Activated CD4-positive, CD25-positive, alpha-beta regulatory T cell treated with anti-CD3 and anti-CD28 coated beads, Interleukin-2, amount 50 U/mL, for 24 hours (primary cell): ENCODE measurements at places on chromosomes 1 and 21.

DNA sequence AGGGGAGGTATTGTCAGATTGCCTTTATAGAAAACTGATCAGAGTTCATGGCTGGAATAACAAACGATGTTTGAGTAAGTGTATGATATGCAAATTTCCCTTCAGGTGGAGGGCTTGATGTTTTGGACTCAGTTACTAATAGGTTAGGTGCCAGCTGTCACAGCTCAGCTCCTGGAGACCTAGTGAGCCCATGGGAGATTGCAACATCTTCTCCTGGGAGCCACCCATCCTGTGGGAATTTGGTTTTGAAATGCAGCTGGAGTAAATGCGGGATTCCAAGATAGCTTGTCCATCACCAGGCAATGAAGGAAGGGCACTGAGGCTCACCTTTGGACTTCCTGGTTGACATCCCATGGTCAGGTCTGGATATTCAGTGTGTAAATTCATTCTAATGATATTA is 211.4 kb upstream of the NRIP1 start:
- ATAC-seq = no peak

DNA sequence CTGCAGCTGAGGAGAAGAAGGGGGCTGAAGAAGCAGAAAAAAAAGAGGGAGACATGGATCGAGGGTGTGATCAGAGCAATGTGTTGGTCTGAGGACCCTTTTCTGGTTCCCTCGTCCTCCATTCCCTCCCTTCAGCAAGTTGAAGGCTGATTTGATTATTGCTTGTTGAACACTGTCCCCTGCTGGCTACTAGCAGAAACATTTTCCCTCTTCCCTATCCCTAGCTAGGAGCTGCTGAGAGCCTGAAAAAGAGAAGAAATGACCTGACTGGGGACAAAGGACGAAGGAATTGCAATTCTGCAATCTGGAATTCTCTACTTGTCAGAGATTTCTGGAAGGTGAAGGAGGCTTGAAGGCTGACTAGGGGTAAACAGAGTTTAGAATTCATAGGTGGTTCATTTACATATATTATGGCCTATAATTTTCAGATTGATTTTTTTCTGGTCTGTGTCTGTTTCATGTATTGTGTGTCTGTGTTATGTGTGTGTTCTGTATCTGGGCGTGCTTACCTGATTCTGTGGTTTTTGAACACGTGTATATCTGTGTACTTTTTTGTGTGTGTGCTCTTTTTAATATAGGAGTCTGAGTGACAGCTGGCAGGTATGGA is 9.8 kb downstream of the NHLH1 start:
- ATAC-seq = no peak

DNA sequence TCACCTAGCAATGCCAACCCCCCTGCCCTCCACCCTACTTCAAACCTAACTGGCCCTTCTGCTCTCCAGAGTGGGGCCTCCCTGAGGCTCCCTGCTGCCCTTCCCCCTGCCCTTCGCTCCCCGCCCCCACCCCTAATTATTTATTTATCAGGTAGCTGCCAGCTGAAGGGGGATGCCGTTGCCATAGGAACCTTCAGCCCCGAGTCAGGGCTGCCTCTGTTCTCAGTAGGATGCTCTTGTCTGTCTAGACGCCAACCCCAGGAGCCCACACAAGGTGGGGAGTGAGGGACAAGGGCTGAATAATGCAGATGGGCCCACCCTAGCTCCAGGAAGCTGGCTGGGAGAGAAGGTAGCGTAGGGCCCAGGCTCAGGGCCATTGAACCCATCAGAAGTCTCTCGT is 41.1 kb downstream of the NKAIN1 start:
- no peak for ATAC-seq

DNA sequence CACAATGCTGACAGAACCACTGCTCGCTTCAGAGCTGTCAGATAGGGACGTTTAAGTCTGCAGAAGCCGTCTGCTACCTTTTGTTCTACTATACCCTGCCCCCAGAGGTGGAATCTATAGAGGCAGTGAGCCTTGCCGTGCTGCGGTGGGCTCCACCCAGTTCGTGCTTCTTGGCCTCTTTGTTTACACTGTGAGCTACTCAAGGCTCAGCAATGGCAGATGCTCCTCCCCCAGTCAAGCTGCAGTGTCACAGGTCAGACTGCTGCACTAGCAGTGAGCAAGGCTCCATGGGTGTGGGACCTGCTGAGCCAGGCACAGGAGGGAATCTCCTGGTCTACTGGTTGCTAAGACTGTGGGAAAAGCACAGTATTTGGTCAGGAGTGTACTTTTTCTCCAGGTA is 47.1 kb downstream of the LEPR start:
- ATAC-seq = no peak

- no peak for ATAC-seq
Observed at GRCh38 chr1:53244141-53244540, 5.8 kb upstream of the MAGOH start.

GRCh38 chr1:243407284-243408018 is 151.6 kb downstream of the SDCCAG8 start:
- ATAC-seq = no peak

- ATAC-seq = no peak
Observed at GRCh38 chr1:82441402-82441801, 640.7 kb downstream of the ADGRL2 start.

DNA sequence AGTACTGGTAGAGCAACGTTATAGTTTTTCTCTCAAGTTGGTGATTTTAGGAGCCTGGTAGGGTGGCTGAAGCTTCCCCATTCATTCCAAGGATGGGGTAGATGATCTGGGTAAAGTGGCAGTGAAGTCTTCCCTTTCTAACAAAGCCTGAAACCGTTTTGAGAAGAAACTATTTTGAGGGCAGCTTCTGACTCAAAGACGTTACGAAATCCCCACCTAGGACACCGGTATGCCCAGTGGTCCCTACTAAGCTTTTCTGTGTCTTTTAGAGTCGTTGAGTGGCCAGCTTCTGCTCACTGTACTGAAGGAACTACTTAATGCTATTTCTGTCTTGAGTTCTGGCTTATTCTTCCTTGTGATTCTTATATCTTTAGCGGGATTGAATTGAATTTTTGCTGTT is 1.4 kb downstream of the WDTC1 start:
- ATAC-seq = no peak

DNA sequence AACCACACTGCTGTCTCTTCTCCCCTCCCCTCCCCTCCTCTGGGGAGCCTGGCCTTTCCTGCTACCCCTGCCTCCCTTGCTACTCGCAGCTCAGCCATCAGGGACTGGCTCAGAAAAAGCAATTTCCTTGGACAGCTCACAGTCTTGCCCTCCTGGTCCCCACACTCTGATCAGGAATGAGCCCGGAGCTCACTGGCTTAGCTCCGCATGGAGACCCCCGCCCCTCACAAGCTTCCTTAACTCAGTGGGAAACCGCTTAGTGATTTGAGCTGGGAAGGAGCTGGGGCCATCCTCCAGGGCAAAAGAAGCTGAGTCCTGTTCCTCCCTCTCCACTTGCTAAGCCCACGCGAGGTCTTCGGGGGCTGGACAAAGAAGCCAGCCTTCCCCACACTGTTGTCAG is 70.3 kb upstream of the ACTL8 start:
- ATAC-seq = no peak

GRCh38 chr1:204626381-204626780 is 59.2 kb downstream of the LRRN2 start:
- ATAC-seq = no peak

- peak; percentile 69 for ATAC-seq
Observed at GRCh38 chr1:89547563-89548116, 23.0 kb downstream of the LRRC8B start.

DNA sequence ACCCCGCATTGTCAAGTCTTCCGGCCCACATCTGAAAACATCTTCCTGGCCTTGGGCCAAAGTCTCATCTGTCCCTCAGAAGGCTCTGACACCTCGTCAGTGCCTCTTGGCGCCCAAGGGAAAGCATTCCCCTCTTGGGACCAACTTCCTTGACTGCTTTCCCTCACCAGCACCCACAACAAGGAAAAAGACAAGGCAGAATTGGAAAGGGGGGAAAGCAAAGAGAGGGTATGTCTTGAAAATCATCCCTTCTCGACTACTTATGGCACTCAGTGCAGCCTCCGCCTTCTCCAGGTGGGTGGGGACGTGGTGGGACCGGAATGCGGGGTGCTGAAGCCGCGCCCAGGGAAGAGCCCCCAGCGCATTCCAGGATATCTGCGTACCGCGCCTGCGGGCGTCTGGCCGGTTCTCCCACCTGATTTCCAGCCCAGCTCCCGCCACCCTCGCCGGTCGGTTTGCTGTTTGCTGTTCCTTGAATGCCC is 554 bp upstream of the SLC39A1 start:
- no peak for ATAC-seq

DNA sequence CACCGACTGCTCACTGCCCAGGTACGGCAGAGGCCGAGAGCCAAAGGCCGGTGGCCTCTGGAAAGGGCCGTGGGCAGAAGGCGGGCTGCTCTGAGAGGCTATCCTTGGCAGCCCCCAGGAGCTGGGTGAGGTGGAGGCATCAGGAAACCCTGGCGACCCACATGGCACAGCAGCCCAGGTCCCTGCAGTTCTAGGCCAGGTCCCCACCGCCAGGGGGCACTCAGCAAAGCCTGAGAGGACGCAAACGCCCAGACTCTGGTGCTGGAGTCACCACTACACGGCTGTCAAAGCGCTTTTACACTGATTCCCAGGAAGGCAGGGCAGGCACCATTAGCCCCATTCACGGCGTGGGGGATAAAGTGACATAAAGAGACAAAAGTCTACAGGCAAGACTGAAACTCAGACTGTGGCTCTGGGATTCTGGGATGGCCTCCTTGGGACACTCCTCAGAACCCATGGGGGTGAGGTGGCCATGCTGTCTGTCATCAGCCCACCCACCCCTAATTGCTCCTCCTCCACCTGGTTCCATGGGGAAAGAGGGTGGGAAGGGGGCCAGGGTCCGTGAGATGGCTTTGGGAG is 4.9 kb downstream of the PLEKHG5 start:
- ATAC-seq = peak; percentile 81
